ENCODE measurements at places on chromosomes 13 and 19.

GRCh38 chr13:90882551-90882950 is 464.9 kb upstream of the MIR17HG start:
- no peak for DNase-seq

- no peak for DNase-seq
Observed at GRCh38 chr19:44808463-44809371, at the start of gene BCAM. TSS of gene BCAM (plus strand) at chr19:44809103. CDS start at chr19:44809125, 22 bp downstream.

DNA sequence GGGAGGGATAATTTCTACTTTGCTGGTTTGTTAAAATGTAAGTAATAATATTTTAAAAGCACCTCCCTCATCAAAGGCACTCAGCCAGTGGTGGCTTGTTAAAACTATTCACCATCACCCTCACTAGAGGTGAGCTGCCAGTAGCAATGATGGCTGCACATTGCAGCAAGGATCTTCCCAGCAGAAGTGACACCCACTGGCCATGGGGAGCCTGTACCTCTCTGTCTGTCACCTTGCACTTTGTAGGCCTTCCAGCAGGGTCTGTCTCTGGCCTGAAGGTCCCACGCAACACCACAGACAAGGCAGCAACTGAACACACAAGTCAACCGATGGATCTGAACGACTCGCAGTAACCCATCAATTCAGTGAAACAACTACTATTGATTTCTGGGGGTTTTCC is 47.3 kb upstream of the C13orf42 start:
- no peak for DNase-seq

DNA sequence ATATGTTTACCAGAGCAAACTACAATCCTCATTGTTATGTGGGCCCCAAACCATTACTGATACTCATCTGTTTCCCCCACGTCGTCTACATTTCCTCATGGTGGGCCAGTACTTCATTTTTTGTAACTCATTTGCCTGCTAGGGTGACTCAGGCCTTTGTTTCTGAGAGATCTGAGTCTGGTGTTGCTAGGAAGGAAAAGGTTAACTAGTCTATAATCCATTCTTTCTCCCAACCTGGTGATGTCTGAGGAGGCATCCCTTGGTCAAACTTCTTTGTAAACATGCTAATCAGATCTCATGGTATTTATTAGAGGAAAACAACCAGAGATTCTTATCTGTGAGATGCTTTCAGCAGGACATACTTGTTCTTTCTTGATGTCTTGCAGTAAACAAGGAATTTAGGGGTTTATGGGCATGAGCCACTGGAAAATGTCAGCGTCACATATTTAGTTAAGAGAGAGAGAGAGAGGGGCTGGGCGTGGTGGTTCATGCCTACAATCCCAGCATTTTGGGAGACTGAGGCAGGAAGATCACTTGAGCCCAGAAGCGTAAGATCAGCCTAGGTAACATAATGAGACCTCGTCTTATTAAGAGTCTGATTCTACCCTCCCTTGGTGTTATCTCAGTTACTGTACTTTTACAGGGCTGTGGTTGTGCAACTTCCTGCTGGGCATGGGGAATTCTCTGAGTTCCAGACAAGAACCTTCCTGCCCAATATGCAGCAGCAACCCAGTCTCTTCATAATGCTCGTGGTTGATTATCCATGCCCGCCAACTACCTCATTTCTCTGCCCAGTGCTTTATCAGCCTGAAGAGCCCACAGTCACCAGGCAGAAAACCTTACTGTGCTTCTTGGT is 9.7 kb upstream of the DPRX start:
- DNase-seq = no peak

DNA sequence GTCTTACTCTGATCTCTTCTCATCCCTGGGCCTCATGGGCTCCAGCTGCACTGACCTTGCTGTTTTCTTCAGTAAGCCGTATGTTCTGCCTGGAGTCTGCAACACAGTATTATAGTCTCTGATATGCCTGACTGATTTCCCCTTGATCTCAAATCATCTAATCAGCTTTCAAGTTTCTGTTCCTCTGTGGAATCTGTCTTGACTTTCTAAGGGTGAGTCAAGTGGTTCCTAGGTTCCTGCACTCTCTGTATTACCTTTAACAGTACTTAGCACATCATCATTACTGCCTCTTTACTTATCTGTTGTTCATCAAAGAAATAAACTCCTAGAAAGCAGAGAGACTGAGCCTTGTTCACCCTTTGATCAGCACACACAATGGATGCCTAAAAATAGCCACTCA is 350.7 kb downstream of the LMO7 start:
- DNase-seq = no peak

- no peak for DNase-seq
Observed at GRCh38 chr19:18859676-18860301, 28.0 kb downstream of the UPF1 start.

DNA sequence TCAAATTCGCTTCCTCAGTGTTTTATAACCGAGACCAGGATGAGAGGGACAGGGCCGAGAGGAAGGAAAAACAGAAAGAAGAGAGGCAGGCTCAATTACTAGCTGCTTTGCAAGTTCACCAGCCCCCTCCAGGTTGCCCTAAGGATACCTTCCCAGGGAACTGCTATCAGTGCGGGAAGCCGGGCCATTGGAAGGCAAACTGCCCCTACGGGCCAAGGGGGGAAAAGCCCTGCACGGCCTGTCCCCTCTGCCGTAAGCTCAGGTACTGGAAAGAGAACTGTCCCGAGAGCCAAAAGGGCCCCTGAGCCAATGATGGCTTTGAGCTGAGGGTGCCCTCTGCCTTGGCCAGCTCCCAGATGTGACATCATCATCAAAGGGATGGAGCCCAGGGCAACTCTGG is 3.2 kb upstream of the ERVV-1 start:
- no peak for DNase-seq

DNA sequence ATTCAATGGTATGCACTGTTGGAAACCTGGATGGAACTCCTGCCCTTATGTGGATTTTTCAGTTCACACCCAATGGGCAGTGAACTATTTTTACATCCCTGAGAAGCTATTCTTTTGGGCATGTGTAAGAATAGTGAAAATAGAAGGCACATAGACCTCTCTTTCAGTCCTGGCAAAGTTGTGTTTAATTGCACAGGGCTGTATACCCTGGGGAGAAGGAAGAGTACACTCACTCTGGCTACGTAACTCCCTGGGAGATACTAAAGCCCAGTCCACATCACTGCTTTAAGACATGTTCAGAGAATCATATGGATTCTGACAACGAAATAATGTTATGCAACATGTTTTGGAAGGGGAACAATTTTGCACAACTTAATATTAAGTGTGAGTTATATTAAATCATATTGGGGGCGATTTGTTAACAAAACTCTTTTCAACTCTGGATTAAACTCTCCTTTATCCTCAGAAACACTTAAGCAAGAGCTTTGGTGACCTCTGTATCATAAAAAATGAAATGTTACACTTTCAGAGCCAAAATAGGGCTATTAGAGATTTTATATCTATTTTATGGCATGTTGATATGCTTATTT is 166.1 kb downstream of the DCT start:
- DNase-seq = no peak

DNA sequence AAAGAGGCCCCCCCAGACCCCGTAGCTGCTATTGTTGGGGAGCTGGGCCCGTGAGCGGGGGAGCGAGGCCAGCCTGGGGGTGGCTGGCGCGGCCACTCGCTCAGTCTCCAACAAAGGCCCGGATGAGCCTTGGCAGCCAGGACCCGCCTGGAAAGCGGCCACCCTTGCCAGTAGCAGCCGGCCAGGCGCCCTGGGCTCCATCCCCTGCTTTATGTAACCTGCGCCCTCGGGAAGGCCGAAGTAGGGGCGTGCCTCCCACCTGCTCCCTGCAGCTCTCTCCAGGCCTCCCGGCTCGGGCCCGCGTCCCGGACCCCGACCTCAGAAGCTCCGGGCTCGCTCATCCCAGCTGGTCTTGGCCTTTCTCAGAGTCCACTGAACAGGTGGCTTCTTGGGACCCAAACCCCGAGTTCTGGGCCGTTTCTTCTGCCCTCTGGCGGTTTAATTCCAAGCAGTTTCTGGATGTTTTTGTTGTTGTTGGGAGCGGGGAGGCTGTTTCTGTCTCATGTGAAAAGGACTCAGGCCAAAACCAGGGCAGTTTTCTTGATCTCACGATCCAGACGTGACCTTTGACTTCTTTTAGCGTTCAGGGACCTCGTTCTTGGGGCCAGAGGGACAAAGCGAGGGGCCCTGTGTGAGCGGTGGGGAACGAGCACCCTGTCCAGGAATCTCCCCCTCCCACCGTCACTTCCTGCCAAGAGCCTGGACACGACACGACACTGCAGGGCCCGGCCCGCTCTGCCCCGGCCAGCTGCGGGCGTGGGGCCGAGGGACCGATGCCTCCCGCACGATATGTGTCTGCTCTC is 1.2 kb downstream of the CDC34 start:
- peak; percentile 29 for DNase-seq

- no peak for DNase-seq
Observed at GRCh38 chr13:37277435-37278144, 172.1 kb upstream of the CSNK1A1L start.

DNA sequence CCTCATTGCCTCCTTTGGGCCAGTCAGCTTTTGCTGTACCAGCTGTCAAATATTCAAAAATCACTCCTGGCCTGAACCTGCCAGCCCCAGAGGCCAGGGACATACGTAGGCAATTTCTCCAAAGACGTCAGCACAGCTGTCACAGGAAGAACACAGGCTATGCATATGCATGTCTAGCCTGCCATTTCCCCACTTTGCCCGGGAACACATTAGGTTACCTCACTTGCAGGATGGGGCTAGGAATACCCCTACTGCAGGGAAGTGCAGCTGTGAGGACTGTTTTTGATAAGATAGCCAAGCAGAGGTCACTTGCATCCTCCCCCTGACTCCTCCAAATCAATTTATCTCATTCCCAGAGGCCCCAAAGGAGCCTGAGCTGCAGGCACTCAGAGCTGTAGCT is 2.8 kb downstream of the ZNF667 start:
- DNase-seq = no peak

- DNase-seq = no peak
Observed at GRCh38 chr13:97225533-97225932, 3.4 kb downstream of the MBNL2 start.

DNA sequence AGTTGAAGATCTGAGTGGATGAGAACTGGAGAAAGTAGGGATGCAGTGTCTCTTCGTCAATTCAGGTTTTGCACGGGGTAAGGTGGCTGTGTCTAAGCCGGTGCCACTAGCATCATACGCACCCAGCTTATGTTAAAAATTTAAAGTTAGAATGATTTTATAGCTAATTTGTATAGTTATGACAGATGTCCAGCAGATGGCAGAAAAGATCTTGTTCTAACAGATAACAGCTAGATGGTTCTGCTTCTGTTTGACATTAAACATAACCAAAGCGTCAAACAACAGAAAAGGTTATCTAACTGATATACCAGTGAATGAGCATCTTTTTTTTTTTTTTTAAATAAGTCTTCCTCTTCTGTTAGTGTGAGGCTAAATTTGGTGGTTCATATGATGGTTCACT is 18.8 kb upstream of the EDDM13 start:
- DNase-seq = peak; percentile 20

- no peak for DNase-seq
Observed at GRCh38 chr13:74169676-74170075, 35.5 kb upstream of the KLF12 start.

DNA sequence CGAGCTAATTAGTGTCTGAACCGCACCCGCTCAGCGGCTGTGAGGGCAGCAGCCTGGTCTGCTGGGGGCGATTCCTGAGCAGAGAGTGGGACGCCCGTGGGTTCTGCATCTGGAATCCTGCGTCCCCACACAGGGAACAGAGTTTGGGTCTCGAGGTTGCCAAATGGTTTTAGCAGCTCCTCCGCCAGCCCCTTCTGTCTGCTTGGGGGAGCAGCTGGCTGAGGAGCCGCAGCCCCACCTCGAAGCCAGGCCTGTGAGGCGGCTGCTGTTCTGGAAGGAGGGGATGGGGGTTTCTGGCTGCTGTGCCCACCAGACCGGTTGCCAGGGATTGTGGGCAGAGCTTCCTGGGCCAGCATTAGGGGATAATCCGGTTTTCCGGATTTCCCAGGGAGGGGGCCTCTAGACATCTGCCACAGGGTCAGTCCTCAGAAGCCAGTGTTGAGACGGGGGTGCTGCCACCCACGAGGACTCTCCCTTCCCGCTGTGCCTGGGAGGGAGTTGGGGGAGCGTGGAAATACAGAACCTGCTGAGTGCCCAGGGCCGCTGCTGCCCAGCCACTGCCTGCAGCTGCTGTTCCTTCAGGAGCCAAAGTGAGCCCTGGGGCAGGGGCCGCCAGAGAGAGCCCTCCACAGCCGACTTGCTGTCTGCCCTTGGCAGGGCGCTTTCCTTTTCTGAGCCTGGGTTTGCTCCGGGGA is 2.0 kb downstream of the CDC34 start:
- no peak for DNase-seq

GRCh38 chr13:49840266-49840665 is 47.8 kb upstream of the KPNA3 start:
- no peak for DNase-seq

- DNase-seq = peak; percentile 57
Observed at GRCh38 chr19:35114353-35115176, 1.1 kb upstream of the FXYD3 start.

DNA sequence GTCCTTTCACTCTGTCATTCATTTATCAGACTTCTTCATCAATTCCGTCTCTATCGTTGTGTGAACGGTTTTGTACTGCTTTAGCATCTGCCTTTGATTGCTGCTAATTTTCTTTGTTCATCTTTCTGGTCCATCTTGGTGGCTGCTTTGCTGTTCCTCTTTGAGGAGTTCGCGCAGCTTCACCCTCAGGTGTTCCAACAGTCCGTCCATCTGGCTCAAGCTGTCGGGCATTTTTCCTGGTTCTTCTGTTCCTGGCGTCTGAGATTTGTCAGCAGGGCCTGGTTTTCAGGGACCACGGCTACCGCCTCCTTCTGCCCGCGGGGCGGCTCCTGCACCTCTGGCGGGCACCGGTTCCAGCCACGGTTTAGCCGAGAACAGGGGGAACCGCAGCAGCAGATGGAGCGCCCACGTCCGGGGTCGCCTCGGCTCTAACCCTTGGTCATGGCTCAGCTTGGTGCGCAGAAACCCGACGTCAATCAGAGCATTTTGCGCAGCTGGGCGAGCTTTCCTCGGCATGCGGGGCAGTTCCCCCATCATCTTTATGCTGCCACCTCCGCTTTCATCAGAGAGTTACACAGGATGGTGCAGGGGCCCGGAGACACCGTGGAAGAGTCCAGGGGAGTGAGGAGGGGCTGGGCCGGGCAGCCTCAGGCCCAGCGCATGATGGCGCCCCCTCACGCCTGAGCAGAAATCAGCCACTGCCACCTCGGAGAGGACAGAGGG is 89.5 kb downstream of the ZNF100 start:
- peak; percentile 2 for DNase-seq

DNA sequence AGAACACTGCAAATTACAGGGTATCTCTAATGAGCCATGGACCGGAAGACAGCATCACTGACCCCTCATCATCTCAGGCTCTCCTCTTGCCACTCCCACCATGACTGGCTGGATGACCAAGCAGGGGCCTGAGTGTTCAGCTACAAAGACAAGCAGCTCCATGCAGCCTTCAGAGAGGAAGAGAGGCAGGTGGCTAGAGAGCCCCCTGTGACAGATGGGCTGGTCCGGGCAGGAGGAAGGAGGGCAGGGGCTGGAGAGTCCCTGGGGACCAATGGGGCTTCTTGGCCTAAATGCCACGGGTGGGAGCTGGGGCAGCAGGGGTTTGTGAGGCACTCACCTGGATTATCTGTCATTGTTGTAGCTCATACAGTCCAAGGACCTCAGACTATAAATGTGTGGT is 12.8 kb upstream of the RASA3 start:
- DNase-seq = no peak

- DNase-seq = no peak
Observed at GRCh38 chr13:51811046-51811445, 7.1 kb upstream of the DHRS12 start.

Data from CD4-positive, alpha-beta T cell treated with Interleukin-6 at 100 ng/mL for 8 hours (primary cell).